D721Med (cell line): ENCODE measurements at places on chromosomes 1 and 21.

DNA sequence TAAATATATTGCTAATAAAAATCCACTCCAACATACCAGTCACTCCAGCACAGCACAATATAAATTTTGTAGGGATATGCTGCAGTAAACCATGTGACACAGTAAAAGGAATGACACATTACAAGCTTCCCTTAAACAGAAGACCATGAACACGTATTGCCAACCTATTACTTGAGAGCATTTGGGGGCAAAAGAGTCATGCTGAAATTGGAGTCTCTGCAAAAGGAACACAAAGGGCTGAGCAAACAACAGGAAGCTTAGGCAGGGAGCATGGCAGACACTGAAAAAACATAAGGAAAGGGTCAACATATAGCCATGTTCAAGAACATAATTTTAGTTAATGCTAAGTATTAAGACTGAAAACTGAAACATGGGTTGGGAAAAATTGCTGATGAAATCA lies 214.5 kb downstream of the SMYD3 start:
- DNase-seq: no peak

DNA sequence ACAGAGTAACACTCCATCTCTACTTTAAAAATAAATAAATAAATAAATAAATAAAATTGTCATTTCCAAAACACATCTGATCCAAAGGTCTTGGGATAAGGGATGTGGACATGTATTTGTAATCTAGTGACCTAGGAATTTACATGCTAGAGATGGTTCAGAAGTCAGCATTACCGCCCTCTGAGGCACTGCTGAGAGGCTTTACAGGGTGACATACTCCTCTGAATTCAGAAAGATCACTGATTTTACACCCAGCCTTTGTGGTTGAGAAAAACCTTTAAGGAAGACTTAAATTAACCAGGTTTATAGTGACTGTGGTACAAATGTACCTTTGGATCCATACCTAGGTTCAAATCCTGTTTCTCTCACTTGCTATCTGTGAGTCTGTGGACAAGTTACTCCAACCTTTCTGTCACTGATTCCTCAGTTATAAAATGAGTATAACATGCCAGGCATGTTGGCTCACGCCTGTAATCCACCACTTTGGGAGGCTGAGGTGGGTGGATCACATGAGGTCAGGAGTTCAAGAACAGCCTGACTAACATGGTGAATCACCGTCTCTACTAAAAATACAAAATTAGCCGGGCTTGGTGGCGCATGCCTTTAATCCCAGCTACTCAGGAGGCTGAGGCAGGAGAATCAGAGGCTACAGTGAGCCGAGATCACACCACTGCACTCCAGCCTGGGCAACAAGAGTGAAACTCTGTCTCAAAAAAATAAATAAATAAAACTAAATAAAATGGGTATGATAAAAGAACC lies 20.1 kb downstream of the OSBPL9 start:
- no peak for DNase-seq

DNA sequence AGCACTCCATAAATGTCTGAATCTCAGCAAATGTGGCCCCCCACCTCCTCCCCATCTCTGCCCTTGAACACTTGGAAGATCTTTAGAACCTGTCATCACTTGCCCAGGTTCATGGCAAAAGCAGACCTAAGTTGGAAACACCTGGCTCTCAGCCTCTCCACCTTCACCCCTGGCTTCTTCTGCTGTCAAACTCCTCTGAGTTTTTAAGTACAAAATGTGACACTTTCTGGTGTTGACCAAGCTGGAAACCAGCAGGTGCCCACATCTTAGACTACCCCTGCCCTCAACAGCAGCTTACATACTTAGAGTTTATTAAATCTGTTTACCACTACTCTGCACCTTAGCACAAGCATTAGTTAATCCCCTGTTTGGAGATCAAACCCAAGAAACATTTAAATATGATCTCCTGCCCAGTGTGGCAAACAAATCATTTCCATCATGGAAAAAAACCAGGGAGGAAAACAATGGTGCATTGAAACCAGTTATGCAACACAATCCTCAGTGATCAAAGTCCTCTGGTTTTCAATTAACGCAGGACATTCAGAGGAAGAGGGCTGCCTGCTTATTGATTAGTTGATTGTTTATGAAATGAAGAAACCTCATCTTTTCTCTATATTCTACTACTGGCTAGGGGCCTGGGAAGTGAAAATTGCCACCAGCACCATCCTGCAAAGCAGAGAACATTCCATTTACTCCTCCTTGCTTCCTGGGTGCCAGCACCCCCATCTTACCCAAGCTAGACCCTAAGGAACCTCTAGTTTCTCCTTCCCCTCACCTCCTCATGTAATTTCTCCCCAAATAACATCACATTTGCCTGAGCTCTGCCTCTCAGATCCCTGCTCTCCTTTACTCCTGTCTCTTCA lies 139.4 kb upstream of the RAB4A start:
- DNase-seq: no peak

- no peak for DNase-seq
These were observed 54.7 kb upstream of the DSCAM start for GRCh38 chr21:40901691-40902090.

- DNase-seq: no peak
These were observed 51.5 kb downstream of the FOXO6 start for GRCh38 chr1:41412748-41413147.

GRCh38 chr21:30482130-30482529 lies 2.0 kb upstream of the KRTAP19-1 start:
- DNase-seq: no peak

- DNase-seq: no peak
These were observed 49.4 kb downstream of the NFIA start for GRCh38 chr1:61131716-61132115.

DNA sequence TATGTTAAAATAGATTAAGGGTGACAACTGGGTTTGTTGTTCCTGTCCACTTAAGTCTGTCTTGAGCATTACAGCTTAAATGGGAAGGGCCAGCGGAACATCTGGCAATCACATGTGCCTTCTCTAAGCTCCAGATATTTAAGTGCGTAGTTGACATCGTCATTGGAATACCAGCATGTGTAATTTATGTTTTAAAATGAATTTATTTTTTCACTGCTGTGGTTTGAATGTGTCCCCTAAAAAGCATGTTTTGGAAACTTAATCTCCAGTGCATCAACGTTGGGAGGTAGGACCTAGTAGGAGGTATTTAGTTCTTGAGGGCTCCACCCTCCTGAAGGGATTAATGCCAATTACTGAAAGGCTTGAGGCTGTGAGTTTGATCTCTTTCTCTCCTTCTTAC lies 13.4 kb downstream of the ZCCHC17 start:
- DNase-seq: no peak

GRCh38 chr1:92191726-92192125 lies 26.0 kb upstream of the C1orf146 start:
- DNase-seq: no peak

DNA sequence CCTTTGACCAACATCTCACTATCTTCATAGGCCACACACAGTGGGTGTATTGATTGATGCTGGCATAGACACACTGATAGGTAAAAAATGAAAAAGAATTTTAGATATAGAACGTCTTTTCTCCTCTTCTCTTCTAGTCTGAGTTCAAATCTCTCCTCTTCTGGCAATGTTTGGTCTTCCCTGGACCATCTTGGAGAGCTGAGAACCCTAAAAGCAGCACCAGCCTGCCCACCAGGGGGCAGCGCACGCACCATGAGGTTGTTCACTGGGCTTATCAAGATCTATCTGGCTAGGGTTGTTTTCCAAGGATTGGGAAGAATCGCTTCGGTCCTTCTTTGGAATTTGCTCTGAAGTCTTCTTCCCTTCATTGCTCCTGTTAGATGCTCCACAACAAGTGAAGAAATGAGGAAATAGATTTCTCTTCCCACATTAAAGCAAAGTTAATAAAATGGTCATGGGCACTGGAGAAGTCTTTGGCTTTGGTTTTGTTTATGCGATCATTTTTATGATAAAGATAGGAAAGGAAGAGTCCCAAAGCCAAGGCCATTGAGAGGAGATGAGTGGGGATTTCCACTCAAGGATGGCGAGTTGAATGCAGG lies 104.0 kb upstream of the OLIG2 start:
- DNase-seq: no peak

GRCh38 chr1:21636029-21636428 lies 33.1 kb downstream of the RAP1GAP start:
- no peak for DNase-seq

DNA sequence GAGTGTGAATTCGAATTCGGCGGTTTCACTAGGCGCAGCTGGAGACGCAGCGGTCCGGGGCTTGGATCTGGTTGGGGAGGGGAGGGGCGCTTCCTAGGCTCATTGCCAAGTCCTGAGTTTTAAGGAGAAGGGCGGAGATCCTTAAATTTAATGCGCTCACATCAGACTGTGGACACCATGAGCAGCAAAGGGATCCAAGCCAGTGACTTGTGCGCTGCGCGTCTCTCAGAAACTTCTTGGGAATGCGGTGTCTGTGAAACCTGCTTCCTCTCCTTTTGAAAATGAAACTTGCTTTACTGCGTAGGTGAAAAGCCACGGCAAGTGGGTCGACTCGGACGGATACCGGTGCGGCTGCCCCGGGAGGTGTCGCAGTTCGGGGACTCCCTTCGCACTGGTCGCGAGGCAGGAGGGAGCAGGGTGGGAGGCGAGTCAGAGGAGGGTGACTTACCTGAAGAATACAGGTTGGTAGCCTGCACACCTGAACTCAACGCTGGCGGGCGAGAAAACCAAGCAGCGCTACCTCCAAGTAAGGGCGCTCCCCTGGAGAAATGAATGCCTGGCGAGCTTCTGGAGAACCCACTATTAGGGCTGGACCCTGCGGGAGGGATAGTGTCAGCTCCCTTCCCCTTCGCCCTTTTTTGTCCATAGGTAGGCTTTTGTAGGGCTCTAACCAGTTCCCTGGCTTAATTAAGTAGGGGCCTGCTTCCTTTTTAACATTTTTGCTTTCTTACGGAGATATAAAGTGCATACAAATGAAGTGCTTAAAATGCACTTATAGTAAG lies 992 bp downstream of the TENT5C start:
- DNase-seq: no peak

DNA sequence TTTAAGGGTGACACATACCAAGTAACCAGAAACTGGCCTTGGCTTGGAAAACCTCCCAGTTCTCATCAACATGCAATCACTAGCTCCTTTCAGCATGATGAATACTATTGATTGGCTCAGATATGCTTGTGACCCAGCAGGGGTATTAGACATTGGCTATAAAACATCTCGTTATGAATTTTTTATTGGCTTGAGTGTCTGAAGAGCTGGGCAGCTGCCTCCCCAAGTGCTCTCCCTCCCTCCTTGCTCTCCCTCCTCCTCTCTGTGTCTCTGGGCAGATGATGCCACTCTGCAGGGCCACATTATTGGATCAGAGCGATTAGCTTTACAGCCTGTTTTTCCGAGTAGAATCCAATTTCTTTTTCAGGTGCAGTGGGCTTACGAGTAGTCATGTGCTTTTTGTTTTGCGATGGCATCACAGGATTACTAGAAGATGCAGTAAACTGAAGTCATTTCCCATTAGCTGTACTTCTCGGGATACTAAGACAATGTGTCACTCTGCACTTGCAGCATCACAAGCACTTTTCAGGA lies 79.3 kb upstream of the ATF3 start:
- DNase-seq: no peak

- no peak for DNase-seq
These were observed 94.3 kb upstream of the EDN2 start for GRCh38 chr1:41578712-41579335.

- DNase-seq: no peak
These were observed 114.2 kb downstream of the SIK1 start for GRCh38 chr21:43312751-43313169.

GRCh38 chr1:87683196-87683956 lies 354.7 kb downstream of the LMO4 start:
- DNase-seq: no peak

DNA sequence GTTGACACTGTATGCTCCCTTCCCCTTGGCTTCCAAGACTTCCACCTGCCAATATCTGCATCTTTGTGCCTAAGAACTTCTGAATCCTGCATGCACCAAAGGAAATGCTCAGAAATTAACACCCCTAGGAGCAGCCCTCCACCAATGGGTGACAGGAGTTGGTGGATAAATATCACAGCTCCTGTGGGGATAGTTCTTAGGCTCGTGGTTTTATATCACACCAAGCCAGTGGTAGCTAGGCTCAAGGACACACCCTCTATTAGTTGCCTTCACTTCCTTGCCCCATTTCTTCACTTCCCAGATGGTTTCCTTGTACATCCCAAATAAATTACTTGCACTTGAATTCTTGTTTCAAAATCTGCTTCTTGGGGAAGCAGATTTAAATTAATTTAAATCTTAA lies 16.9 kb upstream of the CDC14A start:
- DNase-seq: no peak

- DNase-seq: no peak
These were observed 59.4 kb downstream of the CDC7 start for GRCh38 chr1:91559838-91560565.
